SW480 (cell line): ENCODE measurements at places on chromosomes 16 and 17.

GRCh38 chr16:73214825-73215677, 167.1 kb upstream of the ZFHX3 start:
- DNase-seq, result no peak

GRCh38 chr17:82121246-82121645, 23.2 kb upstream of the FASN start:
- DNase-seq, result no peak

DNA sequence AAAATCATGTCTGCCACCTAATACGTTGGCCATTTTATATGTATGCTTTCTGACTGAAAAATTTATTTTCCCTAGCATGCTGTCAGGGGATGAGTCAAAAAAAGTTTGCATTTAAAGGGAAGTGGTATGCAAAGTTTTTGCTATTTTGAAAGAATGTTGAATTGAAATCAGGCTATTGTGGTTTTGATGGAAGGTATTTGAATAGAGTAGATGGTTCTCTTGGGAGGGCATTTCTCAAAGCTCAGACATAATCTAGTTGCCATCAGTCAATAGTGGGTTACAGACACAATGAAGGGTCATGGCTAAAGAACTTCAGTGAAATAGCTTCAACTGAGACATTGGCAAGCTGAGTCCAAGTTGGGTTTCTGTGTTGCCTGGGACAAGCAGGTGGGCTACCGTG, 102.4 kb downstream of the MAP2K6 start:
- no peak for DNase-seq

DNA sequence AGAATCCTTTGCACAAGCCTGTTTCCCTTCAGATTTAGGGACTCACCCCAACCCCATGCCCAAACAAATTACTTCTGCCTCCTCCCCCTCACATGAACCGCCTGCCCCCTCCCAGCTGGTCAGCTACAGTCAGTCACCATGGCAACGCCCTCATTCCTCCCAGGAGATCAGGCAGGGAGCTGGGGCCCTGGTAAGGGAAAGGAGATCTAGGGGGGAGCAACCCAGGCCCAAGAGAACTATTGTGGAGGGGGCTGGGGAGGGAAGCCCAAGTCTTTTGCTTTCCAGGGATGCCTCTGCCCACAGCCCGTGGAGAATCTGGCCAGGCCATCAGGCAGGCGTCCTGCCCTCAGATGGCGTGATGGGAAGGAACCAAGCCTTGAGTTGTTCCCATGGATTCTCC, 2.8 kb downstream of the FAM171A2 start:
- DNase-seq, result no peak

DNA sequence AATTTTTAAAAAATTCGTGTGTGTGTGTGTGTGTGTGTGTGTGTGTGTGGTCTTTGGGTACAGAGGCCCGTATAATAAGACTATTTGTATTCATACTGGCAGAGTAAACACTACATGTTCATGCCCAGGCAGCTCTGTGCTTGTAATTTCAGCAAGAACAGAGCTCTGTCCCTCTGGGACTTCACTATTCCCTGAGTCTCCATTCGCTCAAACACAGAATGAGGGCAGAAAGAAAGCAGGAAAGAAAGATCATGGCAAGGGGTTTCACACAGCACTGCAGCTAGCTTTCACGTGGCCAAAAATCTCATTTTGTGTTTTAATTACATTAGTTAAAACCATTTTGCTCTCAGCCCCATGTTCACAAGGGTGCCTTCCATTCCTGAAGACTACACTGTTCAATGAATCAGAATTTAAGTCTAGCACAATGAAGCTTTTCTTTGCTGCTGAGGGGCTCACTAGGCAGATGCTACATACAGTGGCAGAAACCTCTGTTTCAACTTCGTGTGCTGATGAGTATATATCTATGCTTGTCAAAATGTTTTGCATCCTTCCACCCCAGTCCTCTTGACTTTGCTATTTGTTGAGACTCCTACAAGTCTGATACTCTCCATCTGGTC, 198.4 kb upstream of the C17orf78 start:
- no peak for DNase-seq

DNA sequence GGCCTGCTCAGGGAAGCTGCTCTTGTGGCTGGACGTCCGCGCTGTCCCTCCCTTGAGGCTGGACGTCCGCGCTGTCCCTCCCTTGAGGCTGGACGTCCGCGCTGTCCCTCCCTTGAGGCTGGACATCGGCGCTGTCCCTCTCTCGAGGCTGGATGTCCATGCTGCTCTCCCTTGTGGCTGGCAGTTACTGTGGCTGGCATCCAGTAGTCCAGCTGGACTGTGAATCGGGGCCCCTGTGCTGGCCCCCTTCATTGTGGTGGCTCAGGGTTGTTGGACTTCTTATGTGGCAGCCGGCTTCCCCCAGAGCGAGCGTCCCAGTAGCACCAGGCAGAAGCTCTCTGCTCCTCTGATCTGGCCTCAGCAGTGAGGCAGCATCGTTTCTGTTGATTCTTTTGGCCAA, 141.5 kb downstream of the IRF8 start:
- no peak for DNase-seq

DNA sequence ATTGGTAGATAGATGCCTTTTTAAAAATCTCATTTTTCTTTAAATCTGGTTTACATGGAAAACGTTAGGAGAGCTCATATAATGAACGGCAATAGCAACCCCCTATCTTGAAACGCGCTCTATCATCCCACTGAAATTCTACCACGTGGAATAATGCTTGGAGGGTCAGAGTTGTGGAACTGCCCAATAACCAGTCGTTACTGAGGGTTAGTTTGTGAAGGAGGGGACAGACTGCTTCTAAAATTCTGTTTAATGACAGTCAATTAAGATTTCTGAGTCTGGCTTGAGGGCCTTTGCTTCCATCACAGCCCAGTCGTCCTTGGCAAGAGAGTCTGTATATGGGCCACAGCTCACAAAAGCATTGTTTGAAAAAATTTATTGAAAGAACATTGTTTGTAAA, 482 bp downstream of the IRF8 start:
- DNase-seq, result no peak

GRCh38 chr16:77617996-77618395, 104.3 kb upstream of the NUDT7 start:
- DNase-seq, result no peak

GRCh38 chr16:27588057-27588456, 38.1 kb downstream of the KATNIP start:
- DNase-seq, result no peak

DNA sequence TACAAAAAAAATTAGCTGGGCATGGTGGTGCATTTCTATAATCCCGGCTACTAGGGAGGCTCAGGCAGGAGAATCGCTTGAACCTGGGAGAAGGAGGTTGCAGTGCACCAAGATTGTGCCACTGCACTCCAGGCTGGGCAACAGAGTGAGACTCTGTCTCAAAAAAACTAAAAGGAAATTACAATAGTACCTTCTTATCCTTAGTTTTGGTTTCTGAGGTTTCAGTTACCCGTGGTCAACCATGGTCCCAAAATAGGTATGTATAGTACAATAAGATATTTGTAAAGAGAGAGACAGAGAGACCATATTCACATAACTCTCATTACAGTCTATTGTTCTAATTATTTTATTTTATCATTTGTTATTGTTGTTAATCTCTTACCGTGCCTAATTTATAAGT, 24.3 kb upstream of the MYH10 start:
- DNase-seq, result no peak

GRCh38 chr16:55292491-55292890, 31.5 kb upstream of the IRX6 start:
- DNase-seq, result no peak

DNA sequence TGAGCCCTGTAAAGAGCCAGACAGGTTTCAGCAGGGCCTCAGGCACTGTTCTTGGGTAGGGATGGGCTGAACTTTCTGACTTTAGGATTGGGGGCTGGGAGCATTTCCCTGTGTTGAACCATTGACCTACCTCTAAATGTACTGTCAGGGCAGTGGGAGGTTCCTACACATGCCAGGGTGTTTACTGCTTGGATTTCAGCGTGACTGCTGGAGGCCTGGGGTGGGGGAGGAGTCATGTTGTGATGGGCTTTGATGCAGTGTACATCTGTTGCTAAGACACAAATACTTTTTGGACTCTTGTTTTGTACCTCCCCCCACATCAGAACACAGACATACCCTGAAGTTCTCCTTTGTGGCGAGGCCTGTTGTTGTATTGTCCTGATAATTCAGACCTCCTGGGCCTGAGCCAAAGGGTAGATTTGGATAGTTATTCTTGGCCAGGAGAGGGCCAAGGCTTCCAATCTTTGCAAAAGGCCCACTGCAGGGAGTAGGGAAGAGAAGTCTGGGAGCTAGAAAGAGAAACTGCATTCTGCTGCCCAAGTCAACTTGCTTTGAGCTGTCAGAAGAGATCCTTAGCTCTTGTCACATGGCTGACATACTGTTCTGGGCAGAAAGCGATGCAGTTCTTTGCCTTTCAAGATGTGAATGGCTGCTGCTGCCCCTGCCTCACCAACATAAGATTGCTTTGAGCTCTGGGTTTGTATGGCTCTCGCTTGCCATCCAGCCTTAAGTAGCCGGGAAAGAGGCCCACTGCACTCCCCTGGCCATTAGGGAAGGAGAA, 3.7 kb downstream of the NFE2L1 start:
- DNase-seq, result no peak

DNA sequence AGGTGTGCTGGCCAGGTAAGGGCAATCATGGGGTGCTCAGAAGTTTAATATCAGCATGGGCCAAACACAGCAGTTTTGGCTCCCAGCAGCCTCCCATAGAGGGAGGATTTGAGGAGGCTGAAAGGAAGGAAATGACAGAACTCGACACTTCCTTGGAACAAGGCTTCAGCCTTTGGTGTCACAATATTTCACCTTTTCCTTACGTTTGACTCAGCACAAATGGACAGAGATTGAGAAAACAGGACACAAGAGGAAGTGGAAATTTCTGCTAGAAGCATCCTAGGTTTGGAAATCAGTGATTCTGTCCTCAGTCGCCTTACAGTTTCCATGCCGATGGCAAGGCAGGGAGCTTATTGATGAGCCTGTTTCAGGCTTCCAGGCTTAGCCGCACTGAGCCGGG, 181.4 kb downstream of the MAF start:
- no peak for DNase-seq

- no peak for DNase-seq
Observed at GRCh38 chr17:64947152-64947551, 27.9 kb upstream of the LRRC37A3 start.

- DNase-seq, result peak; percentile 87
Observed at GRCh38 chr16:57807968-57808528, 5.8 kb upstream of the KIFC3 start.

GRCh38 chr17:39092692-39093230, 58.7 kb downstream of the PLXDC1 start:
- no peak for DNase-seq

DNA sequence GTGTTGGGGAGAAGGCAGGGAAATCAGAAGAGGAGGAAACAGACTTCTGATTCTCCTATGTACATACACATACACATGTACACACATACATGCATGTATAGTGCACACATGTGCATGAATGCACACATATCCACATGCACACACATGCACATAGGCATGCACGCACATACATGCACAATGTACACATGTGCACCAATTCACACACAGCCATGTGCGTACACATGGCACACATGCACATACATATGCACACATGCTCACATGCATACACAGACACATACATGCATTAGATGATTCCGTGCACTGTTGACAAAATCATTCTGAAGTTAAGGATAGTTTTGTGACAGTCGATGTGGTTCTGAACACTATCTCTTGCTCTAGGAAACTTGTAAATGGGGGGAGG, 214.0 kb upstream of the CDH13 start:
- no peak for DNase-seq

DNA sequence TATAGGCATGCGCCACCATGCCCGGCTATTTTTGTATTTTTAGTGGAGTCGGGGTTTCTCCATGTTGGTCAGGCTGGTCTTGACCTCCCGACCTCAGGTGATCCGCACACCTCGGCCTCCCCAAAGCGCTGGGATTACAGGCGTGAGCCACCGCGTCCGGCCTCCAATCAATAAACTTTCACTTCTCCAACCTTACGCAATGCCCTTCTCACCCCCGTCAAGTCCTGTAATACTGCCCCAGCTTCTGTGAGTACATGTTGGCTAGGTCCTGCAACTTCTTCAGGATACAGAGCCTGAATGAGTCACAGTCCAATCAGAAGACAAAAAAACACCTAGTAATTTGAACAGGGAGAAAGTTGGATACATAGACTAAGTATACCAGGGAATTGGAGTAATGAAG, 47.1 kb upstream of the PHOSPHO1 start:
- no peak for DNase-seq

- no peak for DNase-seq
Observed at GRCh38 chr16:20624882-20625807, 49.0 kb upstream of the ACSM2B start.

- DNase-seq, result no peak
Observed at GRCh38 chr17:15185625-15185991, 79.5 kb downstream of the PMP22 start.

DNA sequence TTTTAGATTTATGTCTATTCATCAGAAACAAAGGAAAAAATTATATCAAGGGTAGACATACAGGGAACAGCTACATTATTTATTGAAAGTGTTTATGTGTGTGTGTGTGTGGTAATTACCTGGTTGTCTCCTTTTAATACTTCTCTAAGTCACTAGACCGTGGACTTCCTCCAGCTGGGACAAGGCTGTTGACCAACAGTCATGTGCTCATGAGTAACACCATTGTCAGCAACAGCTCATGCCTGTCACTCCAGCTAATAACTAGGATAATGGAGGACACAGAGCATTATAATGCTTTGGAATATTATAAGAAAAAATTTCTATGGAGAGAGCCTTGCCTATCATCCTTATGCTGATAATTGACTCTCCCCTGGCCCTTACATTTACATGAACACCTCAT, 125.3 kb upstream of the SALL1 start:
- DNase-seq, result peak; percentile 22

- no peak for DNase-seq
Observed at GRCh38 chr17:47949946-47950345, 7.7 kb downstream of the PRR15L start.

DNA sequence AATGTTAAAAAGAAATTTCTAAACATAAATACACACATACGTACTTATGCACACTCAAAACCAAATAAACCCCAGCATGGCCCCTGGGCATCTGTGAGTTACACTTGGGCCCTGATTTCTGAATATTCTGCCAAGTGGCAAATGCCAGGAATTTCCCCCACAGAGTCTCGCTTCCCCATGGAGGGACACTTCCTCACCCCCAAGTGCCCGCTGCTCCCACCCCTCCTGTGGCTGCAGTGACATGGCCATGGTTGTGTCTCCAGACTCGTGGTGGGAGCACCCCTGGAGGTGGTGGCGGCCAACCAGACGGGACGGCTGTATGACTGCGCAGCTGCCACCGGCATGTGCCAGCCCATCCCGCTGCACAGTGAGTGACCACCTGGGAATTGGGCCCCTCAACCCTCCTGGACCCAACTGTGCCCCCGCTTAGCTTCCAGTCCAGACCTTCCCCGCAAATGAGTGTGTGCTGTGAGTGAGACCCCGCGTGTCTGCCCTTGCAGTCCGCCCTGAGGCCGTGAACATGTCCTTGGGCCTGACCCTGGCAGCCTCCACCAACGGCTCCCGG, 4.0 kb downstream of the ITGAD start:
- no peak for DNase-seq

DNA sequence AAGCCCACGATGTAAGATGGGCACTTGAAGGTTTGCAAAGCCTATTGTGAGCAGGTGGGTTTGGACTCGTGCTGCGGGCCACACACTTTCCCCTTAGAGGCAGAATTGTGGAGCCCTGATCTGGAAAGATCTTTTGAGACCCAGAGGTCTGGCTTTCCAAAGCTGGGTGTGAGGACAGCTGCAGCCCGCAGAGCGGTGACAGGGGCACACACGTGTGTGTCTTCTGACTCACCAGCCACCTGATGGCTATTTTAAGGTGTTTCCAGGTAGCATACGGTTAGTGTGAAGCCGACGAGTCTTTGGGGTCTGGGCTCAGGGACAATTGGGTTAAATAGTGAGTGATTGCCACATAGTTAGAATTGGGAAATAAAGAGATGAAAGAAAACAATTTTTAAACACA, 108.9 kb upstream of the GSE1 start:
- no peak for DNase-seq
